Stimulated activated CD8-positive, alpha-beta memory T cell treated with anti-CD3 and anti-CD28 coated beads, Interleukin-12 subunit alpha, Interleukin-12 subunit beta, amount 100 ng/mL, for 1 hour (primary cell): ENCODE measurements at places on chromosomes 4 and X.

- no peak for DNase-seq
These were observed 11.3 kb downstream of the MAGEB6 start for GRCh38 chrX:26203561-26203960.

DNA sequence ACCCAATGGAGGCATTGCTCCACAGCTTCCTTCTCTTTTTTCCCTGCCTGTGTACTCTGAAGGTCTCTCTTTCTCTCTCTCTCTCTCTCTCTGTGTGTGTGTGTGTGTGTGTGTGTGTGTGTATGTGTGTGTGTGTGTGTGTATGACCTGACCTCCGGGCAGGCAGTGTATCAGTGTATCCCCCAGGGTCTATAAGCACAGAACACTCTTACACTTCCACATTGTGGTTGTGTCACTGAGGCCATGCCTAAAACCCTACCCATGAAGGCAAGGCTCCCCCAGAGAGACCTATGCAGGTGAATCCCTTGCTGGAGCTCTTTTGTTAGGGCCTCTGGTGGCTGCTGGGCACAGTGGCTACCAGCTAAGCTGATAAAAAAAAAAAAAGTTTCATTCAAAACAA, 300.4 kb upstream of the BMP3 start:
- DNase-seq: no peak

GRCh38 chr4:178322524-178323183, 880.4 kb upstream of the AGA start:
- no peak for DNase-seq

GRCh38 chr4:76979236-76979635, 29.7 kb downstream of the SEPTIN11 start:
- DNase-seq: no peak

DNA sequence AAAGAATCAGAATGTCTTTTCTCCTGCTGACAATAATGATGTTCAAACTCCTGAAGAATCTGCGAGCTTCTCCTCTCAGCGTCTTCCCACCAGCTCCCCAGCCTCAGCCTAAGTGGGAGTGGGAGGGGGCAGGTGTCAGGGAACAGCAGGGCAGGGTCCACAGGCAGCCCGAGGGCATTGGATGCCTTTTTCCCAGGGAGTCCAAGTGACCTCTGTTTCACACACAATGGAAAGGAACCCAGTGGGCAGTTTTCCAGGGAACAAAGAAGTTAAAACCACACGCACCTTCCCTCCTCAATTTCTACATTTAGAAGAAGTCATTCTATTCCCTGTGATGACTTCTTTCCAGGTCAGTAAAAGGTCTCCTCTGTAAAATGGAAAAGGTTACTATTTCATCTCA, 278.5 kb downstream of the PARM1 start:
- no peak for DNase-seq

DNA sequence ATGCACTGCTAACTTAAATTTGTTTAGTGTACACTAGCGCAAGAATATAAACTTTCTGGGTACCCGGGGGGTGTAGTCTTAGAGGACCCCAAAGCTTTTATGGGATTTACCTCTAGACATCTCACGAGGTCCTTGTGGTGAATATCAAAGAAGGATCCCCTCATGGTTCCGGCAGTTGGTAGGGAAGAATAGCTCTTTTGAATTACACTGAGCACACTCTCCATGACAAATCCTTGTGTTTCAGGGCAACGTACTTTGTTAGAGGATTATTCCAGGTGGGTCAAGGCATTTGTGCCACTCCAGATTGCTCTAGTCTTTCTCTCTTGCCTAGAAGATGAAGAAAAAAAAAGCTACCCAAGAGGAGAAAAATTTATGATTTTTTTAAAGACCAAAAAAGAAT, 387.6 kb downstream of the PDHA2 start:
- no peak for DNase-seq

GRCh38 chr4:156390599-156391324, 437.1 kb upstream of the CTSO start:
- DNase-seq: no peak

DNA sequence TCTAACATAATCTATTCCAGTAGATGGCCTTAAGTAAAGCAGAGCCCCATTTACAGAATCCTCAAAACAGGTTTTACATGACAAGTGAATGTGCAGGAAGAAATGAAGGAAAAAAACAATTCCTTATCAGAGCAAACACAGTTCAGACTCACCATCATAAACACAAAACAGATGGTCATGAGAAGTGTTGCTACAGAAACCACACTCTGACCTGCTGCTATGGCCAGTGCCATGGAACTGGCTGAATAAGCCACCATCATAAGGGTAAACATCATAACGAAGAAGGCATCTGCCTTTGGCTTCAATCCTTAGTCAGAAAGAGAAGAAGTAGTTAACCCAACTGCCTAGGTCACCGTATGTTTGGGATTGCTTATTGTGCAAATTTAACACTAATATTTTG, 61.1 kb downstream of the ABCG2 start:
- DNase-seq: no peak
